PC-3 (cell line): ENCODE measurements at places on chromosomes 11 and 22.
A peak's percentile ranks its signal among the peaks of the same experiment; 100 is the strongest.

GRCh38 chr22:49833340-49834007 lies 5.8 kb upstream of the BRD1 start:
- peak; percentile 57 for DNase-seq

DNA sequence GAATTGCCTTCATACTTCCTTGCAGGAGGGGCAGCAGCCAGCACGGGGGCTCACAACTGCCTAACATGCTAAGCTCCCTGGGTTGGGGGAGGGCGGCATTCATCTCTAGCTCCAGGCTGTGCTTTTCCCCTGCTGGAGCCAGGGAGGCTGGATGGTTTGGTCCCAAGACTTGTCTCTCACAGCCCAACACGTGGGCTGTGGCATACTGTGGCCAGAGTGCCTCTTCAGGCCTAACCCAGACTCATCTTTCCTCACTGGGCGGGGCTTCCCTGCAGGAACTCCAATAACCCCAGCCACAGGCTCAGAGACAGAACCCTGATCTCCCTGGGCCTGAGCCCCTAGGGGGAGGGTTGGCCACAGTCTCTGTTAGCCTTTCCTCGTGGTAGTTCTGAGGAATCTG lies 121.9 kb upstream of the PLET1 start:
- no peak for DNase-seq

- DNase-seq: peak; percentile 94
Measured at GRCh38 chr11:126440792-126441514, 85.5 kb downstream of the ST3GAL4 start.

GRCh38 chr11:30724274-30724673 lies 138.1 kb upstream of the MPPED2 start:
- DNase-seq: no peak

GRCh38 chr11:129249923-129250322 lies 57.8 kb upstream of the ARHGAP32 start:
- no peak for DNase-seq

GRCh38 chr22:46588279-46589140 lies 31.7 kb upstream of the GRAMD4 start:
- DNase-seq: no peak

DNA sequence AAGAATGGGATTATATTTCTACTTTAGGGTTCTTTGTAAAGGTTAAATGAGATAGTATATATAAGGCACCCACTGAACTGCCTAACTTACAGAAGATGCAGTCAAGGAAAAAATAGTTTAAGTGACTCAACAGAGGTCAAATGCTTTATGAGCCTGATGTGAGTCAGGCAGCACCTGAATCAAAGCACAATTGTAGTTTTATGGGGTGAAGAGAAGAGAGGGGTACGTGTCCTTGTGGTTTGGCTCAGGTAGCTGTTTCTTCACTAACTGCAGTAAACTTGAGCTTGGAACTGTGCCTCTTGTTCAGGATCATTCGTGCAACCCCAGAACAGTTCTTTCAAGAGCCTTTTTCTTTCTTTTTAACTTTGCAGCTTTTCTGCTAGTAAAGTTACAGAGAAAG lies 125.2 kb upstream of the SPON1 start:
- peak; percentile 94 for DNase-seq

- peak; percentile 22 for DNase-seq
Measured at GRCh38 chr11:34916843-34917770, 689 bp downstream of the PDHX start.

DNA sequence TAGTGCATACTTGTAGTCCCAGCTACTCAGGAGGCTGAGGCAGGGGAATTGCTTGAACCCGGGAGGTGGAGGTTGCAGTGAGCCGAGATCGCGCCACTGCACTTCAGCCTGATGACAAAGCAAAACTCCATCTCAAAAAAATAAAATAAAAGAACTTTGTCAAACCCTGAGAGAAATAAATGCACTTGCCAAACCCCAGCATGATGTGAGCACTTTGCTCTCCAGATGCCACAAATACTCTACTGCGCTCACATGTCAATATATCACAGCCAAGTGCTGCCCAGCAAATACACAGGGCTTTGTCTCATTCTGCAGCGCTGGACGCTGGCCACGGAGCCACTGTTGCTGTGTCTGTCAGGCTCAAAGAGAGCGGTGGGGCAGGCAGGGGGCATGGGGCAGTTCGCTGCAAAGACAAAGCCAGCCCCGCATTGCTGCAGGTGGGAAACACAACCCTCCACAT lies 45.1 kb downstream of the AHNAK start:
- DNase-seq: no peak

- no peak for DNase-seq
Measured at GRCh38 chr11:72238492-72239312, 5.3 kb downstream of the PHOX2A start.

DNA sequence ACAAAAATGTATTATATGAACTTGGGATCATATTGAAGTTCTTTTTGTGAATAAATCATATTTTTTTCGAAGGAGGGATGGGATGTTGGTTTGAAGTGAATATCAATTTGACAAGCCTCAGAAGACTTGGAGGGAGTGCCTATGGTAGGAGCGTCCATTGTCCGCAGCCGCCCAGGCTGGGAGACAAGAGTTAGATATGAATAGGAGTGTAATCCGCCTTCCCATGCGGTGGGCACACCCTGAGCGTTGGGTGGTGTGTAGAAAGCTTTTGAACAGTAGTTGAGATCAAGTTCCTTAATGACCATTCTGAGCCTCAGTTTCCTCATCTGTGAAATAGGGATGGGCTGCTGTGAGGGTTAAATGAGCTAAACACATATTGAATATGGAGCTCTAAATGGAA lies 7.0 kb downstream of the CD82 start:
- no peak for DNase-seq

GRCh38 chr11:79244798-79245197 lies 196.0 kb downstream of the TENM4 start:
- DNase-seq: no peak

DNA sequence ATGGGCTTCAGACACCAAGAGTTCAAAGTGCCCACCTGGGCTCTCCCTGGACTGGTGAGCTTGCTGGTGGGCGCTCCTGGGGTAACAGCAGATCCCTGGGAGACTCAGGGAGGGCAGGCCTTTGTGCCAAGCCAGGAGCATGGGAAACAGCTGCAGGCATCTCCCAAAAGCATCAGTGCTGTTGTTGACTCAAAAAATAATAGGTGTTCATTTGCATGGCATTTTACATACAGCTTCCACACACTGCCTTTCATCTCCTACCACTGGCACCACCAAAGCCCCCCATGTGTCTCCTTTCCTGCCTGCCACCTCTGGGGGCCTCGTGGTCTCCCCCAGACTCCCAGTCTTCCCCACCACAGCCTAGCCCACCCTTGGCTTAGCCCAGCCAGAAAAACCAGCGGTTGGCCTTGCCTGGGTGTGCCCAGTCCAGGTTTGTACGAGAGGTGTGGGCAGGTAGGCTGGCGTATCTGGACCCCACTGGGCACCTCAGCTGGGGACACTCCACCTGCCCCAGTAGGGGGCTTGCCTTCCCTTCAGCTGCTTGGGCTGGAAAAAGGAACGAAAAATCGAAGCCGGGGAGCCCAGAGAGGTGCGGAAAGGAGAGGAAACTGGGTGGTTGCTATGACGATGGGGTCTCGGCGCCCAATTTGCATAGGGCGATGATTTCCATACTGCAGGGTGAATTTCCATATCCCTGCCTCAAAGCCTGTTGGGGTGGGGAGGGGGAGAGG lies 15.0 kb downstream of the POU2F3 start:
- no peak for DNase-seq

- peak; percentile 72 for DNase-seq
Measured at GRCh38 chr11:13462311-13462900, 616 bp downstream of the BTBD10 start.

DNA sequence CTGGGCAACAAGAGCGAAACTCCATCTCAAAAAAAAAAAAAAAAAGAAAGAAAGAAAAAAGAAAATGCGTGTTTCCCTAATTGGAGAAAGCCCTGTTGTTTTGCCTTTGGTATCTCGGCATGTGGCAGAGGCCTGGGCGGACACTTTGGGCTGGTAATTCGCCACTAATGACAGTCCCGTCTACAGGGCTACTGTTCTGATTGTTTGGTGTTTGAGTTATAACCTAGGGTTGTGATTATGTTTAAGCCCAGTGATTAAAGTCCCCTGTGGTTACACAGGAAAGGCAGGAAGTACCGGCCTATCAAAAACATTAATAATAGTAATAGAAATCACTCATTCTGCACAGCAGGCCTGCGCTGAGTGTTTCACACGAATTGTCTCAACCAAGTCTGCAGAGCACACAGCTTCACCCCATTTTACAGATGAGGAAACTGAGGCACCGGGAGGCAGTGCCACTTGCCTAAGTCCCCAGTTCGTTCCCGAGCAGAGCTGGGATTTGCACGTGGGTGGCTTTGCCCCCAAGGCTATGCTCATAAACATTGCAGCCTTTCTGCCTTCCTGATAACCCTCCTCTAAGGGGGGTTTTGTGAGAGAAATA lies 39.1 kb upstream of the GRAMD4 start:
- no peak for DNase-seq

DNA sequence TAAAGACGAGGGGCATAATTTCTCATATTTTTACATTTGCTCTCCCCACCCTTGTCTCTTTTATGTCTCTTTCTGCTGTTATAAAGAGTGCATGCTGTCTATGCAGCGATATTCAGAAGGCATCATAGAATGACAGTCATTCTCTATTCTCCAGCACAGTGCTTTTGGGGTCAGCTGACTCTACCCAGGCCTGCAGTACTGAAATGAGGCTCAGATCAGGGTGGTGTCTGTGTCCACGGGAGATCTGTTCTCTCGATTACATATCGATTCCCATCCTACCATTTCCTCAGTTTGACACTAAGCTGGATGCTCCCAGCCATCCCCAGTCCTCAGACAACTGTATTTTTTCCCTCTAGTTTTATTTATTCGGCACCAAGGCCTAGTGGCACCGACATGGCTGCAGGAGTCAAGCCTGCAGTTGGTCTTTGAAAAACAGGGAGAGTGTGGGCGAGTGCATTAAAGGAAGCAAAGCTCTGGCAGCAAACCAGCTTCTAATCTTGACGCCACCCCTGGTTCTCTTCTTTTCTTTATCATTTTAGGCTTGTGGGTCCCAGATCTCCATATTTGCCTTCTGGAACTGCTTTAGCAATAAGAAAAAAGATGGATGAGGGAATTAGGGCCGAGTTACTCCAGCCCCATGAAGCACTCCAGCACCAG lies 71.6 kb upstream of the PICALM start:
- DNase-seq: no peak

- no peak for DNase-seq
Measured at GRCh38 chr11:95241681-95242081, 10.7 kb upstream of the SESN3 start.

DNA sequence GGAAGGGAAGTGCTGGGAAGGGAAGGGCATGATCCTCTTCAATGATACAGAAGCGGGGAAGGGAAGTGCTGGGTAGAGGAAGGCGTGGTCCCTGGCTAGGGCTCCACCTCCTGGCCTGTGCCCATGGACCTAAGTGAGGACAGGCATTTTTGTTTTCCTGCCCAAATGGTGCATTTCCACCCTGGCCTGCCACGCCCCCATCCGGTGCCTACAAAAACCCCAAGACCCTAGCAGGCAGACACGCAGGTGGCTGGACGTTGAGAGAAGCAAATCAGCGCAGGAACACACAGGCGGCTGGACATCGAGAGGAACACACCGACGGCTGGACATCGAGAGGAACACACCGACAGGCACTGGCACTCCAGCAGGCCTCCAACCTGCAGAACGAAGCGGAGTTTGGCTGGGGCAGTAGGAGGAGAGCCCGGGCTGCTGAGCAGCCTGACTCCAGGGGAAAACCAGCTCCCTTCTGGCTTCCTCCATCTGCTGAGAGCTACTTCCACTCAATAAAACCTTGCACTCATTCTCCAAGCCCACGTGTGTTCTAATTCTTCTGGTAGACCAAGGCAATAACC lies 628.3 kb downstream of the BUD13 start:
- no peak for DNase-seq

GRCh38 chr22:29458551-29458950 lies 20.2 kb downstream of the RFPL1 start:
- DNase-seq: no peak

DNA sequence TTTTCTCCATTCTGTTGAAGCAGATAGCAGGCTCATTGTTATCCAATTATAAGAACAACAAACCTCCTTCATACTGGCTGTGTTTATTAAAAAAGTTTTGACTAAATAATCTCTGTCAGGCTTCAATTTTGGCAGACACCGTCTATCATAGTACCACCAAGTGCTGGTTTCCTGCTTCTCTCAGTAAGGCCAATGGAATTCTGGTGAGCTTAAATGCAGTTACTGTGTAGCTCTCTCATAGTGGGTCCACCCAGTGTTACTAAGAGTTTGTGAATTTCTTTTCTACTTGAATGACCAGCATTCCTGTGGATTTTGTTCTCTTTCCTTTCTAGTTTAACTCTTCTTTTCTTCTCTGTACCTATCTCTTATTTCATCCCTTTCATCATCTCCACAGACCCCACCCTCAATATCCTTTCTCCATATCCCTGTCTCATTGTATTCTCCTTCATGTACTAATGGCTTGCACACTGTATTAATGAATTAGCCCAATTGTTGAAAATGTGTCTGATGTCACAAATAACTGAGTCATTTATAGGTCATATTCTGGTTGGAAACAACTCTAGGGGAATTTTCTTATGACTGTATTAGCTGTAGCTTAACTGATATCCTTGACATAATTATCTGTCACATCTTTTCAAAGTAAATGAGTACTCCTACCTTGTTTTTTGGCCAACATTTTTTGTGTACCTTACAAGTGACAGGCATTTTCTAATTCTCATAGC lies 372.1 kb downstream of the FAT3 start:
- DNase-seq: no peak

DNA sequence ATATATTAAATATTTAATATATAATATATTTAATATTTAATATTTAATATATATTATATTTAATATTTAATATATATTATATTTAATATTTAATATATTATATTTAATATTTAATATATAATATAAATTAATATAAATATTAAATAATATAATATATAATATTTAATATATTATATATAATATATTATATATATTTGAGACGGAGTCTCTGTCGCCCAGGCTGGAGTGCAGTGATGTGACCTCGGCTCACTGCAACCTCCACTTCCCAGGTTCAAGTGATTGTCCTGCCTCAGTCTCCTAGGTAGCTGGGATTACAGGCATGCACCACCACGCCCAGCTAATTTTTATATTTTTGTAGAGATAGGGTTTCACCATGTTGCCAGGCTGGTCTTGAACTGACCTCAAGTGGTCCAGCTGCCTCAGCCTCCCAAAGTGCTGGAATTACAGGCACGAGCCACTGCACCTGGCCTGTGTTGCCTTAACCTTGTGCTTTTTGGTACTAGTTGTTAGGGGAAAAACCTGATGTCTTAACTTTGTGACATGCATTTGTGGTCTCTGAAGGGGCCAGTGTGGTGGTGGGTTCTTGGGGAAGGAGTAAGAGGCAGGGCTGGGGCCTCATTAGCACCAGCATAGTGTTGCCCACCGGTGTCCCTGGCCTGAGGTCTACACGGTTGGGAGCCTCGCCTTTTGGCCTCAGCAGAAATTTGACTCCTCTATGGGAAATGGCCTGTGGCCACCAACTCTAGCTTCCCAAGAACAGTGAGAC lies 16.6 kb downstream of the SEC14L3 start:
- DNase-seq: no peak

DNA sequence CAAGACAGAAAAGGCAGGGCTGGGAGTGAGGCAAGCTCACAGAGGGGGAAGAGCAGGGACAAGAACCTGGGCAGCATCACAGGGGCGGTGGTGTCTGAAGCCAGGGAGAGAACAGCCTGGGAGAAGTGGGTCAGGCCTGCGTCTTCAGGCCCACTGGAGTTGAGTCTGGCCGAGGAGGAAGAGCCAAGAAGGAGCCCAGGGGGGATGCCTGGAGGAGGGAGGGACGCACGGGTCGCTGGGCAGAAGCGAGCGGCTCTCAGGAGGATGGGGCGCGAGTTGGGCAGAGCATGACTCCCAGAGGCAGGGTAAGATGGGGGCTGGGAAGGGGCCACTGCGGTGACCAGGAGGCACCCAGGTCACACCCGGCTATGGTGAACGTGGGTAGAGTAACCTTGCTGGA lies 18.5 kb downstream of the LRFN4 start:
- DNase-seq: no peak

- DNase-seq: no peak
Measured at GRCh38 chr11:45457649-45458048, 171.5 kb upstream of the SYT13 start.
